ENCODE measurements at places on chromosomes 5 and 9.

DNA sequence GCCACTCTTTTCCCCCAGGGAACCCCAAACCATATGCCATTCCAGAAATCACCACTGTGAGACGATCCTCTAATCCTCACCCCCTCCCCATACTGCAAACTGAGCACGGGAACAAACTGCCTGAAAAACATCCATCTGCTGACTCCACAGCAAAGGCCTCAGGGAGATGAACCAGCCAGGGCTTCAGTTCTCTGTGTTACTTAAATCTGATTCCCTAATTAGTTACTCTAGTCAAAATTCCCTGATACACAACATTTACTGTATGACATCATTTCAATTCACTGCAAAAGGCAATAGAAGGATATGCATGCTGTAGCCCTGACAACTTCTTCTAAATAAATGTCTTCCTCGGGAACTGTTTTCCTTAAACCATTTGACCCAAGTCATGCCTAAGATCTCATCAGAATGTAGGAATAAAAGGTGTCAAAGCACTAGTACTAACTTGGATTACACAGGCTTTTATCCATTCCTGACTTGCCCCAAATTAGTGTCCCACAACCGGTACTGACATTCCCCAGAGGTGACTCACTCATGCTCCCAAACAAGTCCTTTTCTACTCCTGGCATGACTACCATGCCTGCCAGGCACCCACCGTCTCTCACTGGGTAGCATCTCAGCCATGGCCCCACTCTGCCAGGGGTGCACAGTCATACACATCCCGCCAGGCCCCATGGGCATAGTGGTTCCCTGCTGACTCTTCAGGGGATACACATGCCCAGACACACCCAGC lies 35.0 kb downstream of the MTX3 start:
- DNase-seq, result no peak

DNA sequence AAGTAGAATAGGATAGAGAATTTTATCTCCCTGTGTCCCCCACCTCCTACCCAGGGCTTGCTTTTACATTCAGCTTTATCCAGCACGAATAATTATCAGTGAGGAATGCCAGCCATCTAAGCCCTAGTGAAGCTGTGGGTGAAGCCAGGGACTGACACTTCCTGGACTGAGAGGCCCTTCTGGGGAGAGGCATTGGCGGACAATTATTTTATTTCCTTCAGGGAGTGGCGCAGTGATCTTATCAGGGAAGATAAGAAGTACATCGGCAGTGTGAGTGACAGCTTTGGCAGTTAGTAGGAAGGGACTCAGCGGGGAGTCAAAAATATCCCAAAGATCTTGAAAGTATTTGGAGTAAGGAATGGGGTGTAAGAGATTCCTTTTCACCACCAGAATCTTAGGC lies 34.9 kb upstream of the RPS23 start:
- DNase-seq, result no peak

DNA sequence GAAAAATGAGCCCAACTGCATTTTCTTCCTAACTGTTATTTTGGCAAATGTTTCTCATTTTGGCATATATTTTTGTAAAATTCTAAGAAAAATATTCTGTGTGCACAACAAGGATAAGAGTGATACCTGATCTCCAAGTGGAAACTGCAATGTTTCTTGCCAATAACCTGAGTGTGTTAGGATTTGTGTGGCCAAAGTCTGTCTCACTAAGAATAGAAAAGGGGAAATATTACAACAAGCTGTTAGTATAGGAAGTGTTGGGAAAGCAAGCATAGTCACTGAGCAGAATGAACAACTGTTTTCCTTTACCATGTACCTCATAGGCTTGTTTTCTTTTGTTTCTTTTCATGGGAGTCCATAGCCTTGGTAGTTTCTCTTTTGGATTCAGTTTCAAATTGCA lies 624.2 kb downstream of the MTRR start:
- DNase-seq, result no peak

GRCh38 chr5:158857371-158857770 lies 242.3 kb downstream of the EBF1 start:
- no peak for DNase-seq
